ENCODE measurements at places on chromosomes 12 and 14.
A peak's percentile ranks its signal among the peaks of the same experiment; 100 is the strongest.

GRCh38 chr14:70005281-70005805 lies 126.1 kb downstream of the SMOC1 start:
- DNase-seq = no peak

- no peak for DNase-seq
Measured at GRCh38 chr14:77790566-77791224, 9.2 kb upstream of the ADCK1 start.

DNA sequence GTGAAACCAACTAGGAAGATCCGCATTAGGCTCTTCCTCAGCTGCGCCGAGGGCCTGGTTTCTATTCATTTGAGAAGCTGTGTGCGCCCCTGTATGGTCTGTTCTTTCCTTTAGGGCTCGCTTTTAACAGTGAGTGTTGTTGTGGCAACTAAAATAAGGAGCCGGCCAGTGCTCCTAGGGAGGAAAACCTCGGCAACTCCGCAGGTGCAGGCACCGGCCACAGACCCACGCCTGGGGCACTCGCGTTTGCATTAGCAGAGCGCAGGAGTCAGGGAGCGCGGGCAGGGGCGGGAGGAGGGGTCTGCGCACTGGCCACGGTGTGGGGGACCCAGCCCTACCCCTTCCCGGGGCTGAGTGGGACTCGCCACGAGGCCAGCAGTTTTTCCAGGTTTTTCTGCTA lies 50.5 kb downstream of the STX2 start:
- no peak for DNase-seq

DNA sequence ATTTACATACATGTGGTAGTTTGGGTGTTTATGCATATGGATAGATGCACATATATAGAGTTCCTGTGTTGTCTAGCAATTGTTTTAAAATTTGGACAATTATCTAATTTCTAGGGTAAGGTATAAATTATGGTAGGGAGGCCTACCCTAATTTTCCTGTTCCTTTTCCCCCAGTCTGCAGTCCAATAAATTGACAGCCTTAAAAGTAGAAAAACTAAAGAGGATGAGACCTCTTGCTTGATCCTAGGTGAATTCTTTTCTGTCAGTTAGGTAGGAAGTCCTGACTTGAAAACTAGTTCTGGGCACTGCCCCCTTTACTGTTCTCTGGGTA lies 2.1 kb upstream of the CDKN1B start:
- no peak for DNase-seq

DNA sequence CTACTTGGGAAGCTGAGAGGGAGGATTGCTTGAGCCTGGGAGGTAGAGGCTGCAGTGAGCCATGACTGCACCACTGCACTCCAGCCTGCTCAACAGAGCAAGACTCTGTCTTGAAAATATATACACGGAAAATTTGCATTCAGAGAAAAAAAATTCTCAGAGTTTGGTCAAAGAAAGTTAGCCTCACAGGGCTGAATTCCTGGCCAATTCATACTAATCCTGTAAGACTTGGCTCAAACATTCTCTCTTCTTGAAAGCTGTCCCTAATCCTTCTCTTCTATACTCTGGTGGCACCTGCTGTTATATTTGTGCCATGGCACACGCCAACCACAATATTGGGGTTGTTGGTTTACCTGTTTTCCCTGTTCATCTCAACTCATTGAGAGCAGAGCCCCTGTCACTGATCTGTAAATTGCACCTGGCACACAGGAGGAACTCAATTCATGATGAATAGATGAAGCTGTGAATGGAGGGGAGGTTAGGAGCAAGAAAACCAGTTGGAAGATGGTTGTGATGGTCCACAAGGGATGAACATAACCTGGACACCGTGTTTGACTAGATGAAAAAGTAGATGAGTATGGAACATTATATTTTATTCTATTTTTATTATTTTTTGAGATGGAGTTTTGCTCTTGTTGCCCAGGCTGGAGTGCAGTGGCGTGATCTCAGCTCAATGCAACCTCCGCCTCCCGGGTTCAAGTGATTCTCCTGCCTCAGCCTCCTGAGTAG lies 36.8 kb upstream of the SPTSSA start:
- DNase-seq = no peak

GRCh38 chr12:77294016-77294415 lies 228.6 kb upstream of the E2F7 start:
- no peak for DNase-seq

DNA sequence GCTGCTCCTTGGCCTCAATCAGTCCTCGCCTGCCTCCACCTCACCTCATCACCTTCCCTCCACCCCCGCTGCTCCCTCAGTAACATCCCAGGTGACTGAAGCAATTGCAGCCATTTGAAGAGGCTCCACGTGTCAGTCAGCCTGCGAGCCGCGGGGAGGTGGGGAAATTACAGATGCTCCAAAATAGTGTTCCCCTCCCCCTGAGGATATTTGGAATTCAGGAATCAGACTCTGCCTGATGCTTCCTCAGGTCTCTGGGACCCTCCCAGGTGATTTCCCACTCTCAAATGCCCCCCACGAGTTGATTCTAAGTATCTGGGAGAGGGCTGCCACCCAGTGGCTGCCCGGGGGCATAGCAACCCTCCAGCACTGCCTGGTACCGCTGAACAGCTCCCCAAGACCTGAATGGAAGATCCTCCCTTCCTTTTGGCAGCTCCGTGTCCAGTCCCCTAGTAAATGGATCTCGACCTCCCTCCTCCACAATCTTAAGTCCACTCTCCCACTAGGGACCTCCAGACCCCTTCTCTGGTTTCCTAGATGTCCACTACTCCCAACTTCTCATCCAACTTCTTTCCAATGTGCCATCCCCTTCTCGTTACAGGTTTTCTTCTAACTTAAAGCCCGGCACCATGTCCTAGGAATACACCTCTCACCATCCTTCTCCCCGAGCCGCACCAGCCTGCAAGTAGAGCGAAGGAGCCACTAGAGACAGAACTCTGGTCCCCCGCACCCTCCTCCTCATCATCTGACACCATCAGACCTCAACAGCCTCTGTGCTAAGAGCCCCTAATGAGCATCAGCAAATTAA lies 1.4 kb upstream of the ASIC1 start:
- peak; percentile 58 for DNase-seq

GRCh38 chr12:8867009-8867408 lies 44.6 kb downstream of the A2ML1 start:
- no peak for DNase-seq

DNA sequence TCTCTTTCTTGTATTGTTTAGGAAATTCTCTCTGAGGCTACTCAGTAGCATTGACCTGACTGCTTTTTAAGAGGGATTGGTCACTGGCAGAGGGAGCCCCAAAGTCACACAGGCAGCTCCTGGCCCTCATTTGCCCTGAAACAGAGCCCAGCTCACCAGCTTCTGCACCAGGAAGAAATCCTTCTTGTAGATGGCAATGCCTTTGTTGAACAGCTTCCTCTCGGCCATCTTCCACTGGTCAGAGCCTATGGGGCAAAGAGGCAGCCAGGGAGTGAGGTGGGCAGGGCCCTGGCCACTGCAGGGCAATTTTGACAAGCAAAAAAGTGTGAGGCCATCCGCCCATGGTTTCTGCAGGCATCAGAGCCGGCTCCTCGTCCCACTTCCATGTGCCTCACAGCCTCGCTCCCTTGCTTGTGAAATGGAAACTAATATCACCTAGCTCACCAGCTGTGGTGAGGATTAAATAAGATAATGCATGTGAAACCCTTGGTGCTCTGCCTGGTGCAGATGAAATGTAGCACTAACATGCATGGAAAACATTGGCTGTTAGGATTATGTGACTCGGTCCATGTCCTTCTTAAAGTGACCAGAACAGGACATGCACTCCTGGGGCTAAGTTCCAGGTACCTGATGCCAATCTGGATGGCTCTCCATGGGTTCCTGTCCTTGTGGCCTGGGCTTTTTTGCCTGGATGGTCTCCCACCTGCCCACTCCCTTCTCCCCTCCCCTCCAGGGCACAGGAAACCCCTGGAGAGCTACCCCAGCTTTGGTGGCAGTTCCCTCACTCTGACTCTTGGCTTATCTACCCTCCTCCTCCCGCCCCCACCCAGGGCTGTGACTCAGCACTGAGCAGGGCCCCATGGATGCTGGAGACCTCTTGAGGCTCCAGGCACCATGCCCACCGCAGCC lies 11.2 kb upstream of the PNMA1 start:
- DNase-seq = no peak

DNA sequence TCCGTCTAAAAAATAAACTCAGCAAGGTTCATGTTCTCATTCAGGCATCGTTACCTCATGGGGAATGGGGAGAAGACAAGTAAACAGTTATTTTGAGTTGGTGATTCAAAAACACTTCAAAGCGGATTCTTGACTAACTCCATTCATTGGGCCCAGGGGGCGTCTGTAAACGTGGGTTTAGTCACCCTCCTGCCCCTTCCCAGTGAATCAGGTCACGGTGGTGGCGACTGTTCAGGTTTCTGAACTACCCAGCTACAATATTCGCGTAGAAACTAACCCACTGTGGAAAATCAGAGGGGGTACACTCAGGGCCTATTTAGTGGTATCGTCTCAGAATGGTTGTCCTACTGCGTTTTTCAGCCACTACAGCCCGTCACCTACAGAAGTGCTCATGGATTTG lies 15.2 kb downstream of the OR6S1 start:
- DNase-seq = no peak

- DNase-seq = no peak
Measured at GRCh38 chr12:69703146-69703642, 4.1 kb upstream of the BEST3 start.

DNA sequence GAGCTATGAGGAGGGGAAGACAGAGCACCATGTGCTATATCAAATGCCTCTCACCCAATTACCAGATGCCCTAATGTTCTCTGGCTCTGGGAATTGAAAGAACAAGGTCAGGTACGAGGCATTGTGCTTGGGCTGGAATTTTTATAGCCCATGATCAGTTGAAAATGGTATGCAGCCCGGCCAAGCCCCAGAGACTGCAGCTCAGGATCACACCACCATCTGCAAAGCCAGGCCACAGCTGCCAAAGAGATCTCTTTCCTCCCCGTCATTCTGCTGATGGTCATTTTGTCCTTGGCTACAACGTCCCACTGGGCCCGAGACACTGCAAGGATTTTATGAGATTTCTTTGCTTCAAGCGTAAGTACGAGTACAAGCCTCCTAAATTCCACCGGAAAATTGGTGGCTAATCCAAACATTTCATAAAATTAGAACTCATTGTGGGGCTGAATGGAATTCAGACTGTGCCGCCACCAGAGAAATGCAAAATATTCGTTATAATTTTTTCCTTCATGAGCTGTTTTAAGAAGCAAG lies 15.1 kb downstream of the NUAK1 start:
- DNase-seq = no peak

- DNase-seq = no peak
Measured at GRCh38 chr12:125029761-125030358, 35.4 kb upstream of the AACS start.

DNA sequence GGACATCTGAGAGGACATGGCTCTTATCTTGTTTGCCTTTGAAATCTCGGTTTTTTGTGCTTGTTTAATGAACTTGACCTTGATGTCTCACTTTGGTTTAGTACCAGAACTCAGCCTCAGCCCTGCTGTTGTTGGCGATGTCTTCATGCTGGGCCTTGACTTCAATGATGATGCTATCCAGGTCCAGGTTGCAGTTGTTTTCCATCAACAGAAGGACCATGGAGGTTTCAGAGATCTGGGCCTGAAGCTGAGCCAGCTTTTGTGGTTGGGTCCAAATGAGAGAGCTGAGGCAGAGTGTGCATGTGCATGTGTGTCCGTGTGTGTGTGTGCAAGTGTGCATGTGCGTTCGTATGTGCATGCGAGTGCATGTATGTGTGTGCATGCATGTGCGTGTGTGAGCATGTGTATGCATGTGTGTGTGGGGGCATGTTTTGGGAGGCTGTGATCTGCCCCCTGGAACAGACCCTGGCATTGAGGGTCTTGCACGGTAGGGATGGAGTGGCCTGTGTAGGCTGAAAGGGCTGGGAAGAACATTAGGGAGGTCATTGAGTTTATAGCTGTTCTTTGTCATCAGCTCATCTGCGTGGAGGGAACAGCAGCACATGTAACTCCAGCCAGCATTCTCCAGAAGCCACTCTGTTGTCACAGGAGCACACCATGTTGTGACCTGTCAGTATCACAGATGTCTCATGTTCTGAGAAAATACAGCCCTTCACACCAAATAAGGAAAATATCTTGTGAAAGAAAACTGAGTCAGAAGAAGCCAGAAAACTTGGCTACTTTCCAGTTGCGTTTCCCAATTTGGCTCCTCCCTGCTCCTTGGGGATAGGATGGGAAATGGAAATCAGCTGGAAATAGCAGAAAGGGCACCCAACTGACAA lies 10.0 kb upstream of the KRT82 start:
- DNase-seq = no peak

DNA sequence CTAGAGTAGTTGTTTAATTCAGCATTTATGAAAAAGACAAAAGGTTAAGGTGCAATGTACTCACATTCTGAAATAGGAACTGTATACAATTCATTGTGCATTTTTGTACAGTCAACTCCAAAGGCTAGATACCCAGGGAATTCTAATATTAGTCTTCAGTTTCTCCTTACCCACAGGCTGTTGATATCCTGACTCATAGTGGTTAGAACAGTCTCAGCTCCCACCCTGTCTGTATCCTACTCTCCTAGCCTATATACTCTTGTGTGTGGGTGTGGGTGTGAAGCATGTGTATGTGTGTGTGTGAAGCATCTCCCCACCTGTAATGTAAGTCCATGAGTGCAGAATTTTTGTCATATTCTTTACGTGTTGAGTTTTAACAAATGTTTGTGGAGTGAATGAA lies 229.5 kb downstream of the NAV3 start:
- no peak for DNase-seq

DNA sequence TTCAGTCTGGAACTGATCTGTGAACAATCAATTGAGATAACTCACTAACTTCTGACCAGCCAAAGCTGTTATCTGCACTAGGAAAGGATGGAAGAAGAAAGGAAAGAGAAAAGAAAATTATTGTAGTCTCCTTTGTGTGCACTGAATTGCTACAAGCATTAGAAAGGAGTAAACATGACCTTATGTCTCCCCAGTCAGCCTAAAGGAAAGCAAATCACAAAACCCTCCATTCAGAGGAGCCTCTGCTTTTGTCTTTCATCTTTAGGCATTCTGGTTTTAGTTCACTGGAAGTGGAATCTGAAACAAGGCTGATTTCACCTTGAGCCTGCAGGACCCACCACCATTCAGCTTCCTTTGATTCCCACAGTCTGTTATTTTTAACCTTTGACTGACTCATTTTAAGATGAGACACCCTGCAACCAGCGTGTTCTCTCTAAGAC lies 26.0 kb downstream of the TBX3 start:
- no peak for DNase-seq

DNA sequence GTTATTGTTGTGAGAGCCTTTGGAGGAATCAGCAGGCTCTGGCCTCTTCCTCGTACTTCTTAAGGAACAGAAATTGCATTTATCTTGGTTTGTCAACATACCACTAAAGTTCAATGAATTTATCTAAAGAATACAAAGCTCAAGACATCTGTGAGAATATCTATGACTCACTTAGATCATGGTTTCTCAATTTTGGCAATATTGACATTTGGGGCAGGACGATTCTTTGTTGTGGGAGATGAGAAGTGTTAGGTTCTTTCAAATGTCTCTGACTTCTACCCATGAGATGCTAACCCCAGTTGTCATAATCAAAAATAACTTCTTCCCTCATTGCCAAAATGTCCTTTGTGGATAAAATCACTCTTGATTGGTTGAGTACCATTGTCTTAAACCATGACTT lies 1190.3 kb downstream of the GALC start:
- DNase-seq = no peak
